ENCODE measurements at places on chromosomes 4 and X.
A peak's percentile ranks its signal among the peaks of the same experiment; 100 is the strongest.

GRCh38 chrX:120426599-120426998 lies 42.5 kb downstream of the LAMP2 start:
- no peak for DNase-seq

- DNase-seq = no peak
Observed at GRCh38 chr4:41256131-41256739, 493 bp upstream of the UCHL1 start.

- peak; percentile 69 for DNase-seq
Observed at GRCh38 chr4:143207555-143207954, 22.8 kb downstream of the USP38 start.

- DNase-seq = no peak
Observed at GRCh38 chr4:183968502-183968901, 63.4 kb downstream of the STOX2 start.

- no peak for DNase-seq
Observed at GRCh38 chr4:120671538-120671937, 251.0 kb downstream of the PRDM5 start.

DNA sequence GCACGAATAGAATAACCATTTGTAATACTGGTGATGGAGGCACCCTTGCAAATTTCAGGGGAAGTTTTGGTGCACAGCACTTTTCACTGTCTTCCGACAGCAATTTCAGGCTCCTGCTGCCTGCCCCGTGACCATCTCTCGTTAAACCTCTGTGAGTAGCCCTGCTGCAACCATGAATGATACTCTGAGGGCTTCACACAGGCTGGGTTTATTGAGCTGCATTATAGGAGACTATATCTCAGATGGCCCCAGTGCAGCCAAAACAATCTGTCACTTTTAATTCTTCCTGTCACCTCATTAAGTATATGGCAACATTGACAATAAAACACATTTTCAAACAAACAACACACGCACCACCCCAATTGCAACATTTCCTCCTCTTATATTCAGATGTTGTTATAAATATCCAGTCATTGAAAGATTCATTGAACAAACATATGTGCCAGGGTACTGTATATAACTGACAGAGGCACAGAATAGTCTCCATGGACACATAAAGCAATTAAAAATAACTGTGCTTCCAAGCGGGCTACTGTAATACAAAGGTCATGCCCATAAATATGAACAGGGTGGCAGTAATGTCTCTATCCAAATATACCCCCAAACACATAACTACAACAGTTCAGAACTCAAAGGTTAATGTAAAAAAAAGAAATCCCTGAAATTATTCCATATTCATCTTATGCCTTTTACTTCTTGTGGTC lies 477.0 kb downstream of the GBA3 start:
- no peak for DNase-seq

- no peak for DNase-seq
Observed at GRCh38 chrX:115047715-115048114, 30.3 kb upstream of the IL13RA2 start.
